ENCODE measurements at places on chromosomes 16 and 17. TPM values are rescaled to one million over a fixed set of nuclear protein-coding genes. Genes with fewer than 3 reads are reported as not detected.

DNA sequence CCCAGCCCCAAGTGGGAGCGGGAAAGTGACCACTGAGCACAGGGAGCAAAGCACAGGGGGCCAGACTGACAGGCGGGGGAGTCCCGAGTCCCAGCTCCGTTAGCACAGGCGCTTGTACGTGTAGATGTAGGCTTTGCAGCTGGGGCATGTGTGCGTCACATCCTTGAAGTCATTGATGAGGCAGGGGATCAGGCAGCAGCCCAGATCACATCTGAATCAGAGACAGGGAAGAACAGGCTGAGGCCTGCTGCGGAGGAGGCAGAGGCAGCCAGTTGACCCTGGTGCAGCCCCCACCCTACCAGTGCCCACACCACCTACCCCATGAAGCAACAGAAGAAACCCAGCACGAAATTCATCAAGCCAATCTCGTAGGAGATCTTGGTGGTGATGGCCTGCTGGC, 26.1 kb downstream of the CDIP1 start:
- DNase-seq, result peak; percentile 9

CLEC10A gene
- 5.3 TPM for total RNA-seq

DNA sequence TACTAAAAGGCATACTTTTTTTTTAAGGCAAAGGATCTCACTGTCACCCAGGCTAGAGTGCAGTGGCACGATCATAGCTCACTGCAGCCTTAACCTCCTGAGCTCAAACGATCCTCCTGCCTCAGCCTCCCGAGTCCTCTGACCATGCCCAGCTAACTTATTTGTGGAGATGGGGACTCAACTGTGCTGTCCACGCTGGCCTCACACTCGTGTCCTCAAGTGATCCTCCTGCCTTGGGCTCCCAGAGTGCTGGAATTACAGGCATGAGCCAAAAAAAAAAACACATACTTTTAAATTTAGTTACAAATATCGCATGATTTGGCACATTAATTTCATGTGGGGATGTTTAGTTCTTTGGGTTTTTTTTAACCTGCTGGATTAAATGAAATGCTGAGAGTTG, 207.7 kb upstream of the CHMP6 start:
- DNase-seq, result no peak

MPDU1 gene
- total RNA-seq, result 25.4 TPM

GRCh38 chr17:19759568-19760549, 11.8 kb upstream of the ALDH3A1 start:
- DNase-seq, result no peak

GRCh38 chr17:28745786-28746411, 2.1 kb downstream of the TRAF4 start:
- DNase-seq, result no peak

GRCh38 chr17:58248955-58249269, 10.5 kb downstream of the LPO start:
- no peak for DNase-seq

DNA sequence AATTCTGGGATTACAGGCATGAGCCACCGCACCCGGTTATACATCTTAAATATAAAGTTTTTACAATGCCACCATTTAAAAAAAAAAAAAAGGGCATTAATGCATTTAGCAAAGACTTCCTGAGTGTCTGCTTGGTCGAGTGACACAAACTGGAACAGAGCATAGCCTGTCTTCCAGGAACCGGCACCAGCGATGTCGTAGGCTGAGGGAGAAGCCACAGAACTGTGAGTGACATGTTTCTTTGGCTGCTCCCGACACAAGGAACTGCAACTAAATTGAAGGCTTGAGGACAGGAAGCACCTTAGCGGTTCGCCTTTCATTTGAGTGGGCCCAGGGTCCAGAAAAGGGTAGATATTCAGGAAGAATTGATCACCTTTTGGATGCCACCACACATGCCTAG, 717.8 kb downstream of the MAF start:
- DNase-seq, result no peak

- no peak for DNase-seq
These were observed 13.8 kb upstream of the CDR2 start for GRCh38 chr16:22388101-22388644.

GRCh38 chr16:78220571-78220970, 121.1 kb downstream of the WWOX start:
- DNase-seq, result no peak

DNA sequence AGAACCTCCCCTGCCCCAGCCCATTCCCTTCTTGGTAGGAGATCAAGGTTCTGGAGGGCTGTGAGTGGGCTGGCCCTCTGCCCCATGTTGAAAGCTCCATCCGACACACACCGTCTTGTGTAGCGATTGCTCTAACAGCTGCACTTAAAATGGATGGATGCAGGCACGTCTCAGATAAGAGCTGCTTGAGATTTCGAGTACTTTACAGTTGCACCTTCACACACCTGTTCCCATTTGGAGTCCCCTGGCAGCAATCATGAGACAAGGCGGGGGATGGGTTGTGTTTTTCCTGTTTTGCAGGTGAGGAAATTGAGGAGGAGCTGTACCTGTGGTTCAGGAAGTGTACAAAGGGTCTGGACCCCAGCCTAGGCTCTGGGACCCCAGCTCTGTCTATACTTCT, 25.6 kb upstream of the TAC4 start:
- no peak for DNase-seq

GRCh38 chr17:80716986-80717719, 172.5 kb downstream of the RPTOR start:
- DNase-seq, result no peak

TMEM238L gene
- total RNA-seq, result not detected

APRT gene
- 44.2 TPM for total RNA-seq

TMIGD1 gene
- total RNA-seq, result not detected

TP53TG3C gene
- total RNA-seq, result not detected

DNA sequence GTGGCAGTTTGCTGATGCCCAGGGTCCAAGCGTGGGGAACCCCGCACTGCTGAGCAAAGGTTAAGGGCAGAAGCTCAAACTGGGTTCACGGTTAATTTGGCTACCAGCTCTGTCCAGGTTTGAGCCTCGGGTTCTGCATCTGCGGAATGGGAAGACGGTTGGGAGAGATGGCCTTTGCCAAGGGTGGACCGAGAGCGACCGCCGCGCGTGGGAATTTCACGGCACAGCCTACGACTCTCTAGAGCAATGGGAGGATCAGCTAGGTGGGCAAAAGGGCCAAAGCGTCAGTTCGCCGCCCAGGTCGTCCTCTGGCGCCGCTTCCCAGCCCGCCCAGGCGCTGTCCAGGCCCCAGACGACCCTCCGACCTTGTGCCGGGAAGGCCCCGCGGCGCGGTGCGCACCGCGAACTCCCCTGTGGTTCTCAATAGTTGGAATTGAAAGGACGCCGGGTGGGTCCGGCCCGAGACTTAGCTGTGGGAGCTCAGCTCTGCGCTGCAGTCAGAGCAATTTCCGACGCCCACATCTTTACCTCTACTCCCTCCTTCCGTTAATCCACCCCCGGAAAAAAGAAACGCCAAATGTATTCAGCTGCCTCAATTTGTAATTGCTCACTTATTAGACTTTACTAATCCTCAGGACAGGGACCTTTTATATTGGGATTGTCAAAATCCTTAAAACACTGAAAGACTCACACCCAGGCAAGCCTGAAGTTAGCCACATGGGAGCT, 2.5 kb upstream of the HS3ST3B1 start:
- no peak for DNase-seq

- DNase-seq, result peak; percentile 82
These were observed 121.7 kb upstream of the CCL2 start for GRCh38 chr17:34133350-34133749.

GRCh38 chr16:27240948-27241531, 27.5 kb downstream of the NSMCE1 start:
- DNase-seq, result no peak

DNAH17 gene
- 0.63 TPM for total RNA-seq

DNA sequence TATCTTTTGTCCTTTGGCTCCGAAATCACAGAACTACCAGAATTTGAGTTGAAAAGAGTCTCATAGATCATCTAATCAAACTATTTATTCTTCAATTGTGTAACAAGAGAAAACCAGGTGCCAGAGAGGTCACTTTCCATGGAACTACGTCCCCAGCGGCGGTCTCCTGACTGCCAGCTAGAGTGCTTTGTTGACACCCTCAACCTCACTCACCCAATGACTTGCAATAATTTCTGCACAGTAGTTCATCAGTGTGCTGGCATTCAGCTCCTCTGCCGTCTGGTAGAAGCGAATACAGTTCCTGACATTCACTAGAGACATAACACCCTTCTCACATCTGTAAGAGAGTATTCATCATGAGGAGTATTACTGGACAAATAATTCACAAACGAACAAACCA, 54.2 kb downstream of the ANKFY1 start:
- peak; percentile 32 for DNase-seq

- peak; percentile 33 for DNase-seq
These were observed 690 bp downstream of the NDE1 start for GRCh38 chr16:15650698-15651171.

MYH2 gene
- not detected for total RNA-seq

Measured in heart left ventricle (tissue), 16 donors.